Stimulated activated CD4-positive, alpha-beta T cell treated with anti-CD3 and anti-CD28 coated beads, Interleukin-2, amount 100 ng/mL, for 24 hours (primary cell): ENCODE measurements at places on chromosomes 13 and 19.

DNA sequence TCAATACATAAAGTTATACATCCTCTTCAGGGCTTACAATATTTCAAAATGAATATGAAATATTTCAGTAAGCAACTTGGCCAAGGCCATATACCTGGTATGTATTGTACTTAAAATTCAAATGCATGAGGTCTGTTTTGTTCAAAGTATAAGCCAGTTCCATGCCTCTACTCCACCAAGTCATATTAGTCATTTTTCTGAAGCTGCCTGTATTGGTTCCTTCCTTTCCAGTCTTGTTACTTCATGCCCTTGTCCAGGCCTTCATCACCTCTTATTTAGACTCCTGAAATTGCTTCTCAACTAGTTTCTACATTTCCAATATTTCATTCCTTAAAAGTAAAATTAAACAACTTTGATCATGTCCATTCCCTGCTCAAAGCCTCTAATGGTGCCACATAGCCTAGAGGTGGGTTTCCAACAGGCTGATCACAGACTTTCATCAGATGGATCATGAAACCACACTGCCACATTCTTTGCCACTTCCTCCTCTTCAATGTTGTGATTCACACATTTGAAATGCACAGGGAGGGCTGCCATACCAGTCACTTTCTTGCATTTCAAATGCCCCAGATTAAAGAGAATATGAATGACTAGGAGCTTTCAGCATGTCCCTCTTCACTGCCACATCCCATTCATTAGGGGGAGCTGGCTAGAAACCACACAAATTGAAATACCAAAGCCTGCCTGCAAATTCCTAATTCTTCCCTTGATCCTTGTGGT lies 424.1 kb upstream of the DACH1 start:
- DNase-seq: no peak

- DNase-seq: peak; percentile 79
Observed at GRCh38 chr19:49142866-49143335, 12.3 kb downstream of the HRC start.

GRCh38 chr13:21402586-21403307 lies 56.4 kb downstream of the ZDHHC20 start:
- DNase-seq: no peak

DNA sequence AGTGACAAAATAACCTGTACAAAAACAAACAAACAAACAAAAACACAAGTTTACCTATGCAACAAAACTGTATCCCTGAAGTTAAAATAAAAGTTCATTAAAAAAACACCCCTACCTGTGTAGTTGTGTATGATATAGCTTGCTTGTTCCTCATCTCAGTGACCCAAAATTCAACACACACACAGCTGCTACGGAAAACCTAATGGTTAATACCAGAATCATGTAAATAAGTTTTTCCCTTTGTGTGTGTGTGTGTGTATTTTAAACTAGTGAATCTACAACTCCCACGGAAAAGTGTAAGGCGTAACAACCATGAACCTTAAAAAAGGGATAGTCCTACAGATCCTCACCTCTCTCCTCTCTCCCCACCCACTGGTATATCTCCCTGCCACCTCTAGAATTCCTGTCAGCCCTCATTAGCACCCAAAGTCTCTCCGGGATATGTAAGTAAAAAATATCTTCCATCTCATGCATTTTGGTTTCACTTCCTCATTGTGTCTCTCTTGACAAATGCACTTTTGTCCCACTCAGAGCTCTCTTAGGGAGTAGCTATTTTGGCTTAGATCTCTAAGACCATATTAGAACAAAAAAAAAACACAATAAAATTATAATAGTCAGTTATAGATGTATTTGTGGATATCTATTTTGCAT lies 2236.5 kb downstream of the PCDH9 start:
- DNase-seq: no peak

GRCh38 chr13:98722958-98723357 lies 29.5 kb downstream of the SLC15A1 start:
- DNase-seq: no peak

DNA sequence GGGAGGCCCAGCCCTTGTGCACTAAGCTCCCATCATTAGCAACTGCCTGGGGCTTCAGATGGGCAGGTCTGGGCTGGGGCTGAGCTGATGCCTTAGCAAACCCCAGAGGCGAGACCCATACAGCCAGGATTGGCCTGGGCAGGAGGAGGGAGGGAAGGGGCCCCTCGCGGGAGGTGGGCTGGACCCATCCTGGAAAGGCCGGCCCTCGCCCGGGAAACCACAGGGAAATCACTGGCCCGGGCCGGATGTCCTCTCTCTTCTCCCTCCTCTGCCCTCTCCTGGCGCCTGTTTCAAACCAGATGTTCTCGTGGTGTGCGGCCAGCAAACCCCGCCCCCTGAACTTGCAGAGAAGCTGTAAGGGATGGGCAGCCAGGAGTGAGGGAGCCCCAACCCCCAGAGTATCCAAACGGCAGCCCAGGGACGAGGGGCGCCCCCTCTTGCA lies 43.1 kb downstream of the TMEM255B start:
- DNase-seq: no peak

DNA sequence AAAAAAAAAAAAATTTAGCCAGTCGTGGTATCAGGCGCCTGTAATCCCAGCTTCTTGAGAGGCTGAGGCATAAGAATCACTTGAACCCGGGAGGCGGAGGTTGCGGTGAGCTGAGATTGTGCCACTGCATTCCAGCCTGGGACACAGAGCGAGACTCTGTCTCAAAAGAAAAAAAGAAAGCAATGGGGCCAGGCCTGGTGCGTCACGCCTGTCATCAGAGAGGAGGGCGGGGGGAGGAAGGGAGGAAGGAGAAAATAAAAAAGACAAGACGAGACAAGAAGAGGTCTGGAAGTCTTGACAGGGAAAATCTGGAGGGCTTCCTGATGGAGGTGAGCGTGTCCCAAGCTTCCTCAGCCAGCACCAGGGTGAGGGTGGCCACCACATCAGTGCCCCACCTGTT lies 54.9 kb upstream of the PTPRS start:
- DNase-seq: no peak

DNA sequence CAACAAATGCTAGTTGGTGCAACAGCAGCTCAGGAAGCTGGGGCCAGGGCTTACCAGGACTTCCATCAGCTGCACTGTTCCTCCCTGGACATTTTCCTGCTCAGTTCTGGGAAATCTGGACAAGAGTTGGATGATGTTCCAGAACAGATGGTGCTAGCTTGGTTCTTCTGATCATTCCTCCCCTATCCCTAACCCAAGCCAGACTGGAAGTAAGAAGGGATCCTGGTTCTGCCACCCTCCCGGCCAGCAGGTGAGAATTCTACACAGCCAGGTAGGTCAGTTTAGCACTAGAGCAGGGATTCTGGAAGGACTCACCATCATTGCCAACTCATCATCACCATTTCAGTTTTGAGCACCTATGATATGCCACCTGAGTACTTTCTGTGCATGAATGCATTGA lies 30.2 kb downstream of the CACNA1A start:
- no peak for DNase-seq

- no peak for DNase-seq
Observed at GRCh38 chr19:48392860-48393558, 459 bp upstream of the GRIN2D start.

- DNase-seq: no peak
Observed at GRCh38 chr19:34228347-34228746, 26.0 kb upstream of the GARRE1 start.

GRCh38 chr13:99435998-99436397 lies 65.3 kb upstream of the TM9SF2 start:
- DNase-seq: no peak

DNA sequence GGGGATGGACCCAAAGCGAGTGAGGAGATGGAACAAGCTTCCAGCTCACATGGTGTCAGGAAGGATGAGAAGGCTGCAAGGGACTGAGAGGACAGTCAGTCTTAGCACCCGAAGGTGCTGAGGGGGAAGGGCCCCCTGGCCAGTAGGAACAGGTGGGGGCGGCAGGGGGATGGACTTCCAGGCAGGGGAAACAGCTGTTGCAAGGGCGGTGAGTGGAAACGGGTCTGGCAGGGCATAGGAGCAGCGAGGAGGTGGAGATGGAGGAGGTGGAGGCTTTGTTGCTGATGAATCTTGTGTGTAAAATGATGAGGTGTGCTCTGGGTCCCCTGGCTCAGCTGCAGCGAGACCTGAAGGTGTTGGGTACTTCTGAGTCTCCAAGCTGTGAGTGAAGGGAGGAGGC lies 1.2 kb downstream of the MAP1S start:
- DNase-seq: peak; percentile 18

GRCh38 chr19:39736088-39736487 lies 1.7 kb downstream of the CLC start:
- no peak for DNase-seq

GRCh38 chr13:41409611-41410010 lies 47.7 kb upstream of the RGCC start:
- no peak for DNase-seq

DNA sequence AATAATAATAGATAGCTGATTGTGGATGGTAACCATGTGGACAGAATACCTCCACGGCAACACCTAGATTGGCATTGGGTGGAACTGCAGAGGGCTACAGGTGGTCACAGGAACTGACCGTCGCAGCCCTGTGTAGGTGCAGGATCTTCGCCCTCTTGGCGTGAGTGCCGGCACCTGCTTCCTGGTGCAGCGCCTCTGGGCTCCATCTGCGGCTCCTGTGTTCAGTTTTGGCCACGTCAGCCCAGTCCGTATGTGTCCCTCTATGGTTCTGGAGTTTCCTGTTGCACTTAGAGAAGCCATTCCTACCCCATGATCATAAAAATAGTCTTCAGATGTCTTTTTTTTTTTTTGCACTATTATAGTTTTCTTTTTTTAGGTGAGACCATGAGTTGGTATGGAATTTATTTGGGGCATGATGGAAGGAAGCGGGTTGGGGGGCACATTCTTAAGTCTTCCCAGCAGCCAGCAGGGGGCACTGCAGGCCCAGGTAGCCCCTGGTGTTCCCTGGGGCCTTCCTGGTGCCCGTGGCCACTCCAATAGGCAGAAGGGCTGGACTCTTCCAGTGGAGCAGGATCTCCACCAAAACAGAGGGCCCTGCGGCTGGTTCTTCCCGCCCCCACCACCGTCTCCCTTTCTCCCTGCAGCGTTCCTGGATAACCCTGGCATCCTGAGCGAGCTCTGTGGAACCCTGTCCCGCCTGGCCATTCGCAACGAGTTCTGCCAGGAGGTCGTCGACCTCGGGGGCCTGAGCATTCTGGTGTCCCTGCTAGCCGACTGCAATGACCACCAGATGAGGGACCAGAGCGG lies 10.1 kb upstream of the SLC25A42 start:
- peak; percentile 65 for DNase-seq

DNA sequence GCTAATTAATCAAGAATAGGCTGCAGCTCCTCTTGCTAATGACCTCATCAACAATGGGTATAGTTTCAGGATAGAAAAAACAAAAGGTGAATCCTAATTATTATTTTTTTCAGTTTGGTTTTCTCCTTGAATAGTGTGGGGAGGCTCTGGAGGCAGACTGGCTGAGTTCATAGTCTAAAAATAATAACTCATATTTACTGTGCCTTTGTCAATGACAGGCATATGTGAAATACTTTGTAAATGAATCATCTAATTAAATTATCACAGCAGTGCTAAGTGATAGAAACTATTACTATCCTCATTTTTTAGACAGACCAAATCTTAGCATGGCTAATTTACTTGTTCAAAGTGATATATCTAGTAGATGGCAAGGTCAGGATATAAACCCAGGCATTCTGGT lies 1261.0 kb upstream of the SLC10A2 start:
- DNase-seq: no peak

GRCh38 chr13:36973621-36974295 lies 25.4 kb downstream of the ALG5 start:
- DNase-seq: no peak

DNA sequence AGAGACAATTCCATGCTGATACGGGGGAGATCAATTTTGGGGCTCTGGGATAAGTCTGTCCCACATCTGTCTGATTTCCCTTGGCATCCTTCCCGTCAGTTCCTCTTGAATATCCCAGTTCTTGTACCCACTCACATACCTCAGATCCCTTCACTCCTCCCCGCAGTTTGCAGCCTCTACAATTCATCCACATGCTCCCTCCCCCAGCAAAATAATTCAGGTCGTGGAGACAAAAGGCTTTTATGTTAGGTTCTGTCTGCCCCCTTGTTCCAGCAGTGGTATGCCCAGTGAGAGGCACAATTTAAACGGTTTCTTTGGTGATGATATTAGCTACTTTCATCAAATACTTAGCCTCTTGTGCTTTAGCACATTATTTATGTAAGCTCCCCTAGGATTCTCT lies 9.6 kb downstream of the RPS16 start:
- DNase-seq: no peak

GRCh38 chr19:10228920-10229319 lies 2.2 kb downstream of the S1PR2 start:
- DNase-seq: peak; percentile 32

- no peak for DNase-seq
Observed at GRCh38 chr13:84400706-84401105, 518.4 kb upstream of the SLITRK1 start.

- no peak for DNase-seq
Observed at GRCh38 chr13:24888291-24888931, 124.4 kb downstream of the RNF17 start.

DNA sequence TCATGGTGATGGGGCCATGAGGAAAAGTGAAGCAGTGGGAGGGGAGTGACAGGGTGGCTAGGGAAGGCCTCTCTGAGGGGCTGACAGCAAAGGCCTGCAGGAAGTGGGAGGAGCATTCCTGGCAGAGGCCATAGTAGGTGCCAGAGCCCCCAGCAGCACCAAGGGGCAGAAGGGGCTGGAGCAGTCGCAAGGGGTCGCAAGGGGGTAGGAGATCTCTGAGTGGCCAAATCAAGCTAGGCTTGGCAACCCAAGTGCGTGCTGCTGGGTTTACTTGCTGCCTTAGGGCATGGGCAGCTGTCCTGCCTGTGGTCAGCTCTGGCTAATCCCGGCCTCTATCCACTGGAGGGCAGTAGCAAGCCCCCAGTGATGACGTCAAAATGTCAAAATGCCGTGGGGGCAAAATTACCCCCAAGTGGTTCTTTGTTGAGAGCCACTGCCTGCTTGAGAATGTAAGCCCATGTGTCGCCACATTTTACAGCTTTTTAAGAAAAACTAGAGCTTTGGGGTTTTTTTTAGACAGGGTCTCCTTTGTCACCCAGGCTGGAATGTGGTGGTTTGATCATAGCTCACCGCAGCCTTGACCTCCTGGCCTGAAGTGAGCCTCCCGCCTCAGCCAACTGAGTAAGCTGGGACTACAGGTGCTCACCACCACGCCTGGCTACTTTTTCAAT lies 11.8 kb downstream of the CCDC97 start:
- no peak for DNase-seq

GRCh38 chr19:18119717-18120105 lies 22.1 kb downstream of the MAST3 start:
- peak; percentile 62 for DNase-seq

- DNase-seq: peak; percentile 71
Observed at GRCh38 chr19:36489920-36490415, 607 bp upstream of the ZNF566 start.

- no peak for DNase-seq
Observed at GRCh38 chr13:33446821-33447725, 161.5 kb upstream of the STARD13 start.

DNA sequence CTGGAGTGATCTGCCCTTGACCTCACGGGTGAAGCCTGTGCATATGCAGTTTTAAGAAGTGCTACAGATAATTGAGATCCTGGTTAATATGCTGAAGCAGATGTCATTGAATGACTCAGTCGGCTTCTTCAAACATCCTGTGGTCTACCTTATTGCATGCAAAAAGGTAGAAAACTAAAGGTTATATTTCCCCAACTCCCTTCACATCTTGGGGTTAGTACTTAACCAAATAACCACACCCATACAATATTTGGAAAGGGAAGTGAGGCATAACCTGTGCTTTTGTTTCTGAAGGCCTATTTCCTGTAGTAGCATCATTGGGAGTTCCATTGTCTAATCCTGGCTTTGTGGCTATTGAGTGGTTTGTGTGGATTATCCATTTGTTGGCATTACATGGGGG lies 58.3 kb downstream of the RAP2A start:
- DNase-seq: no peak

- no peak for DNase-seq
Observed at GRCh38 chr13:96527497-96527896, 437.6 kb downstream of the HS6ST3 start.
